Muscle of arm (tissue), 14 donors: ENCODE measurements at places on chromosomes 1 and 21.

- no peak for DNase-seq
These were observed 2.2 kb upstream of the KIF17 start for GRCh38 chr1:20719871-20720620.

- DNase-seq = no peak
These were observed 102.5 kb downstream of the GPR52 start for GRCh38 chr1:174550296-174550695.

DNA sequence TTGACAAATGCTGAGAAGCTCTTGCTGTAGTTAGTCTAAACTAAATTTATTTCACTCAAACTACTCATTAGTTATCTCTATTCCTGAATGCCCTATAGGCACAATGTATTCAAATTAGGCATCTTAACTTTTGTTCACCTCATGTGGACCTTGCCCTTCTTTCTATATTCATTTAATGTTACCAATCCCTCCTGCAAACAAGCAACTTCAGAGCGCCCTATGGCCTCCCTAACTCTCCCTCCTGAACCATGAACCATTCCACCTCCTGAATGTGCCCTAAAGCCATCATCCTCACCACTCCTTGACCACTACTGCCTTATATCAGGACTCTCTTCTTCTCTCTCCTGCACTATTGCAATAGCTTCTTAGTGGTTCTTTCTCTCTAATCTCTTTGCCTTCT lies 34.8 kb upstream of the SAMD13 start:
- no peak for DNase-seq

GRCh38 chr1:180597520-180597919 lies 34.3 kb upstream of the XPR1 start:
- no peak for DNase-seq

- no peak for DNase-seq
These were observed 225.6 kb upstream of the PBX1 start for GRCh38 chr1:164333387-164333786.

DNA sequence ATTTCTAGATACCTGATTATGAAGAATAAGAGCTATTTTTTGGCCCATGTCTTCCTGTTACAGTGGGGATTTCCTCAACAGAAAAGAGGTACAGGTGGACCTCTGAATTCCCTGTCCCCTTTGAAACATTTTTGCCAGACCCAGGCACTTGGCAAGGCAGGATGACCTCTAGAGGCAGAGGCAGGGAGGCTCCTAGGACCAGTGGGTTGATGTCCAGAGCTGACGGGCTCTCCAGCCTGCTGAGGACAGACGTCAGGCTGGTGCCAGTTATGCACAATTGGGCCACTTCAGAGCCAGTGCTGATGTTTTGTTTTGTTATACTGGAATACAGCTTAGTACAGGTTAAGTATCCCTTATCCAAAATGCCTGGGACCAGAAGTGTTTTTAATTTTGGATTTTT lies 18.5 kb upstream of the A3GALT2 start:
- DNase-seq = no peak

GRCh38 chr1:182249201-182249676 lies 142.4 kb downstream of the GLUL start:
- no peak for DNase-seq

DNA sequence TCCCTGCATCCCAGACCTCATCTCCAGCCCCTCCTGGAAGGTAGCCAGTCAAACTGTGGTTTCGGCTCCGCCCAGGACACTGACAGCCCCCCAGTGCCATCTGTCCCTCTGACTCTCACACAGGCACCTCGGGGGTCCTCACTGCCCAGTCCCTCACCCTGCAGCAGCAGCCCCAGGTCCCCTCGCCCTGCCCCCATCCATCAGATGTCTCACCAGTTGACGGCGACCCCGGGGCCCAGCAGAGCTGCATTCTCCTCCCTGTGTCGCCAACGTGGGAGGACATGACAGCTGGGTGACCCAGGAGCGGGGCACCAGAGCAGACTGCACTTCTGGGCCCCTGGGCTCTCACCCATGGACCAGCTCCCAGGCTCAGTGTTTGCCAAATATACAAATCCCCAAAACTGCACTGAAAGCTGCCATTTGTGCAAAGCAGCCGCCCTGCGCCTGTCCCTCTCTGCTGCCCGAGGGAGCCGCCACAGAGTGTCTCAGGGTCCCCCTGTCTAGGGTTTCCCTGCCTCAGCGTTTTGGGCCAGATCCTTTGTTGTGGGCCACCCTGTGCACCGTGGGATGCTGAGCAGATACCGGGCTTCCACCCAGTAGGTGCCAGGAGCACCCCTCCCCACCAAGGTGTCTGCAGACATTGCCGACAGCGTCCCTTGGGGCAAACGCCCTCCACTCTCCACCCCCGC lies 48.2 kb downstream of the PRDM15 start:
- DNase-seq = no peak

DNA sequence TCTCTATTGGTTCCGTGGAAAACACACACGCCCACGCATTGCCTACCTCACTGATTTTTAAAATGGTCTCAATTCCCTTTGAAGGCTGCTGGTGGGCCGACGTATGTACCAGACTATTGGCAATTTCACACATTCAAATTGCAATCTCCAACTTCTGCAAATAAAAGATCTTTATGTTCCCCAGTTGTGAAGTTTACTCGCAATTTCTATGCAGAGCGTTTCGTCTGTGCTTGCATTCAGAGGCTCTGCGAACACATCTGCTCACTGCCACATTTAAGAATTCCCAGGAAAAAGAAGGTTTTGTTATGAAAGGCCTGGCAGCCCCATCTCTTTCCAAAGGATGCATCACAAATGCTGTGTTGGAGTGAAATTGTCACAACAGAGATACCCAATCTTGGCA lies 288.0 kb upstream of the KAZN start:
- no peak for DNase-seq

- DNase-seq = no peak
These were observed 5.4 kb downstream of the NUAK2 start for GRCh38 chr1:205316161-205316566.
